GM12878 (cell line): ENCODE measurements at places on chromosomes 5 and 9. TPM values are rescaled to one million over a fixed set of nuclear protein-coding genes. Genes with fewer than 3 reads are reported as not detected.

DNA sequence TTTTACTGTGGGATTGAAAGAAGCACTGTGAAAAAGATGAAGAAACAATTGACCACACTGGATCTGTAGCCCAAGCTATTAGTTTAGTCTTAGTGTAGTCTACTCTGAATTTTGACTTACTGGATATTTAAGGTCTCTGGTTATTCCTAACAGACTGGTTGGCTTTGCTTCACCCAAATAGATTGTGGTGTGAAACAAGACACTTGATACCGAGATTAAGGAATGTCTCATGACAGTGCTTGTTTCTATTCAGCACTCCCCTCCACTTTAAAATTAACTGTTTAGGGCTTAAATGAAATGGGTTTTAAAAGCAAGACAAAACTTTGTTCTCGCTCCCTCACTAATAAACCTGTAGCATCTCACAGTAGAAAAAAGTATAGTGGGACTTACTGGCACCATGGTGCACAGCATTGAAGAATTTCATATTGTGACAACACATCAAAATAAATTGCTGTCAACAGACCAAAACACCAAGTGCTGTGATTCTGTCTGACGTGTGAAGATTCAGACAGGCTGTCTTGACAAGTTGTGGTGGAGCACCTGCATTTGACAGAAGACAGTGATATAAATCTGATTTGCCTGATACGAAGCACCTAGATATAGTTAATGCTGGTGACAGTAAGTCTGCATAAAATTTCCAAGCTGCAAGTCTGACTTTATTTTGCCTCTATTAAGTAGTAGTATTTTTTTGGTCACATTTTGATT is 73.1 kb downstream of the PBX3 start:
- H3K27me3 ChIP-seq: no peaks in the 10 kb centered on the region
- peaks cover 5% of the 10 kb centered on the region; the same call in 1 of the 2 replicates for H3K36me3 ChIP-seq
- DNase-seq: no peak
- peaks cover 25% of the 10 kb centered on the region for H3K4me1 ChIP-seq
- H3K27ac ChIP-seq: peak overlapping the region; percentile 56; the same call in 1 of the 2 replicates
- H3K4me3 ChIP-seq: peak overlapping the region; percentile 30; the same call in 1 of the 2 replicates

GRCh38 chr9:2210201-2210600 is 195.1 kb downstream of the SMARCA2 start:
- no peaks in the 10 kb centered on the region for H3K27me3 ChIP-seq
- H3K4me1 ChIP-seq: peaks cover 10% of the 10 kb centered on the region
- H3K4me3 ChIP-seq: no peak overlapping the region
- H3K27ac ChIP-seq: no peak overlapping the region

DNA sequence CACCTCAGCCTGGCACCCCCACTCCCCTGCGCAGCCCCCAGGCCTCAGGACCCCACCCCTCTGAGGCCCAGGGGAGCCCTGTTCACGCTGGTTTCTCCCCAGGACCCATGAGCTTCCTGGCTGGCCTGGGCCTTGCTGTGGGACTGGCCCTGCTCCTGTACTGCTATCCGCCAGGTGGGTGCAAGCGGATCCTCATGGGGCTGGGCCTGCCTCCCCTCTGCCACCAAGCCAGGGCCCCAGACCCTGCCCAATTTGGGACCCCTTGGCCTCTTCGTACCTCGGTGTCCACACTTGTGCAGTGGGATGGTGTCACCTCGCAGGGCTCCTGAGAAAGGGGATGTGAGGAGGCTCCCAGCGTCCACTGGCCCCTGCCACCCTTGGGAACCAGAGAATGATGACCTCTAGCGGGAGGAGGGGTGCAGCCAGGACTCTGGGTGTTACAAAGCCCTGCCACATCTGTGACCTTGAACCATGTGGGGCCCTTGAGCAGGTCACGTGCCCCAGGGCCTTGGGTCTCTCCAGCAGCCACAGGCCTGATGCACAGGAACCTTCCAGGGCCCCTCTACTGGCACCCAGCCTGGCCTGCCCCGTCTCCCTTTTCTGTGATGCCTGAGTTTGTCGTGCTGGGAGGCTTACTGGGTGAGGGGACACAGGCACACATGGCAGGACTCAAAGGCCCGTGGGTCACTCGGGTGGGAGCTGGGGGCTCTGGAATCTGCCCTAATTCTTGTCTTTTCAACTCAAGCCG is 16.3 kb downstream of the CARD19 start:
- DNase-seq: no peak
- peaks cover 12% of the 10 kb centered on the region for H3K4me1 ChIP-seq
- no peak overlapping the region for H3K4me3 ChIP-seq

- H3K27ac ChIP-seq: no peak overlapping the region
- no peaks in the 10 kb centered on the region for H3K36me3 ChIP-seq
- no peak for DNase-seq
- H3K4me3 ChIP-seq: no peak overlapping the region
- peaks cover 8% of the 10 kb centered on the region for H3K4me1 ChIP-seq
- no peaks in the 10 kb centered on the region; the same call in 1 of the 2 replicates for H3K27me3 ChIP-seq
Measured at GRCh38 chr9:134305533-134305932, 20.7 kb upstream of the RXRA start.

Gene PSD2
- total RNA-seq: not detected in 2 replicates

Gene CCDC192
- not detected in 2 replicates for total RNA-seq
